ENCODE measurements at places on chromosomes 7 and 10. TPM values are rescaled to one million over a fixed set of nuclear protein-coding genes. Genes with fewer than 3 reads are reported as not detected.
A peak's percentile ranks its signal among the peaks of the same experiment; 100 is the strongest.

Gene OPN4
- polyA plus RNA-seq = 0.23 TPM

DNA sequence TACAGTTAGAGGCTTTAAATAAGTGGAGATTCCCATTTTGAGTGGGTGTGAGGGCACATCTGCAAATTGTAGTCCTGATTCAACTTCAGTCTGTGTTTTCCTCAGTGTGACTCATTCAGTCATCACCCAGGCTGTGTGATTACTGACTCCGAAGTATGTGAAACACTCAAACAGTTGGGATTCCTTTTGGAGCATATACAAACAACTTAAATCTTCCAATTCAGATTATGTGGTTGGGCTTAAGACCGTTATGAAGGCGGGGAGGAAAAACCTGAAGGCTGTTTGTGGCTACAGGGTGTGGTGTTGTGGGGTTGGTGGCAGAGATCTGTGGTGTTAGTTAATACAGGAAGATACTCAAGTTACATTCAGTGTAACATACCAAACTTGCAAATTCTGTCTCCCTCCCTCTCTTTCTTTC is 259.7 kb upstream of the FERD3L start:
- H3K27me3 ChIP-seq = no peaks in the 10 kb centered on the region
- H3K36me3 ChIP-seq = no peaks in the 10 kb centered on the region
- no peaks in the 10 kb centered on the region for H3K4me1 ChIP-seq
- H3K27ac ChIP-seq = no peak overlapping the region
- DNase-seq = no peak

- H3K27me3 ChIP-seq = no peaks in the 10 kb centered on the region
- no peak overlapping the region for H3K27ac ChIP-seq
- no peaks in the 10 kb centered on the region for H3K4me1 ChIP-seq
- no peaks in the 10 kb centered on the region for H3K36me3 ChIP-seq
- no peak for DNase-seq
These were observed 26.6 kb downstream of the CDHR3 start for GRCh38 chr7:105989686-105990085.

- H3K4me1 ChIP-seq = no peaks in the 10 kb centered on the region
- no peaks in the 10 kb centered on the region for H3K36me3 ChIP-seq
- no peaks in the 10 kb centered on the region for H3K27me3 ChIP-seq
These were observed 39.8 kb downstream of the SLC35B4 start for GRCh38 chr7:134276951-134277350.

GRCh38 chr7:143322760-143323633 is 7.1 kb downstream of the CLCN1 start:
- no peaks in the 10 kb centered on the region for H3K27me3 ChIP-seq
- peak; percentile 69 for DNase-seq
- H3K36me3 ChIP-seq = peaks cover 41% of the 10 kb centered on the region
- peak overlapping the region; percentile 67 for H3K27ac ChIP-seq

DNA sequence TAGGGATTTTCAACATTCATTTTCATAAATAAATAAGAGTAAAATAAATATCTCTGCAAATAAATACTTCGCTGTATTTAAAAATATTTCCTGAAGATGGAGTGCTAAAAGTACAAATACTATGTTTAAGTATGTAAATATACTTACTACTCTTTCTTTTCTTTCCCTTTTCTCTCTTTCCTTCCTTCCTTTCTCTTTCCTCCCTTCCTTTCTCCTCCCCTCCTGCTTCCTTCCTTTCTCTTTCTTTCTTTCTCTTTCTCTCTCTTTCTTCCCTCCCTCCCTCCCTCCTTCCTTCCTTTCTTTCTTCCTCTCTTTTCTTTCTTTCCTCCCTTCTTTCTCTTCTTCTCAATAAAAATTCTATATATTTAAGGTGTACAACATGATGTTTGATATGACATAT is 496.1 kb downstream of the CCSER2 start:
- no peaks in the 10 kb centered on the region for H3K27me3 ChIP-seq
- H3K4me3 ChIP-seq = no peak overlapping the region
- H3K4me1 ChIP-seq = no peaks in the 10 kb centered on the region
- no peaks in the 10 kb centered on the region for H3K36me3 ChIP-seq
- DNase-seq = no peak
- no peak overlapping the region for H3K27ac ChIP-seq

DNA sequence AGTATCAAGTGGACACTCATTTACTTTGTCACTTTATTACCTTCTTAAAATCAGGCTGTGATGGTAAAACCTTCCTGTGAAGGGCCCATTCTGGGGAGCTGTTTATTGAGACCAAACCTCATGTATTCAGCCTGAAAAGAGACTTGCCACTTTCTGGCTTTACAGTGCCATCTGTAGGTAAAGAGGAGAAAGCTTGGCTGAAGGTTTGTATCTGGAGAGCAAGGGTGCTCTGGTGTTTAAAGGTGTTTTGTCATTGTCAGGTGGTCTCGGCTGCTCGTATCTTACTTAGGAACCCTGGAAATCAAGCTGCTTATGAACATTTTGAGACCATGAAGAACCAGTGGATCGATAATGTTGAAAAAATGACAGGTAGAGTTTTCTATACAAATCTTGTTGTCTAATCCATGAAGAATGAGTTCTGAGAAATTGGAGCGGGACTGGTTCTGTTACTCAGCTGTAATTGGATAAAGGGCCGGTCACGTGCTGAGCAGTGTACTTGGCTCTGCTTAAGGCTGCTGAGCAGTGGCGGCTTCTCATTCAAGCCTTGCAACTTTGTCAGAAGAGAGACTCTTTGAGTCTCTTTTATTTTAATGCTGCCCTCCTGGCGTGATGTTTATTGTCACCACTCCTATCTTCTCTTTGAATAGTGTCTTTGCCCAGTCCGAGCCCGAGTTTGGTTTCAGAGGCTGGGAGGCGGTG is 46.9 kb downstream of the AP3M1 start:
- peak overlapping the region; percentile 43 for H3K27ac ChIP-seq
- no peak for DNase-seq
- no peak overlapping the region for H3K4me3 ChIP-seq
- H3K4me1 ChIP-seq = peaks cover 5% of the 10 kb centered on the region
- no peaks in the 10 kb centered on the region for H3K27me3 ChIP-seq

DNA sequence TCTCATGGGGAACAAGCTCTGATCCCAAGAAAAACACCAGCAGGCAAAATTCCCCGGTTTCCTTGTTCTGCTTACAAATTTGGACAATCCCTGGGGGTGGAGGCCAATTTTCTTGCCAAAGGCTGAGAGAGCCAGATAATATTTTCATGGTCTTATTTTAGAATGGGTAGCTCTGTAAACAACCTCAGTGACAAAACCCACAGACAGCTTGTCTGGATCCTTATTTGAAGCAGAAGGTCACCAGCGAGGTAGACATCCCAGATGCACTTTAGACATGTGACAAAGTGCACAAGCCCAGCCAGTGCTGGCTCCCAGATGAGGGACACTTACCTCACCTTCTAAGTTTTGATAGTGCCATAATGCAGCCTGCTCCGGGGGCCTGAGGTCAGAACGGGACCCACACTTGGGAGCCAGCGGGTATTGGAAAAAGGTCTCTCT is 102.6 kb upstream of the DDC start:
- DNase-seq = peak; percentile 86
- no peaks in the 10 kb centered on the region for H3K36me3 ChIP-seq
- peak overlapping the region; percentile 27 for H3K4me3 ChIP-seq

DNA sequence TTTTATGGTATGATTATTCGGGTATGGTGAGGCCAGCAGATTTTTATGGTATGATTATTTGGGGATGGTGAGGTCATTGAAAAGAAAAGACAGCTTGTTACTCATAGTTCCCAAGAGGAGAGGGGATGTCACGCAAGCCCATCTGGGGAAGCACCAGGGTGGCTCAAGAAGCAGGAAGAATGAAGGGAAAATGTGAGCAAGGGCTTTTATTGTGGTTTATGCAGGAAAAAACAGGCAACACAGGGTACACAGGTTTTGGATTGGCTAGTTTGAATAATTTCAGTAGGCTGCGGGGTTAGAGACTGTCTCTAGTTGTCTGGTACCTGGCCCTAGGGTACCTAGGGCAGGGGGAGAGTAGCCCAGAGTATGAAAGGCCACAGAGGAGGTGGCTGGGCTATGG is 26.8 kb upstream of the DGKI start:
- DNase-seq = no peak
- no peaks in the 10 kb centered on the region for H3K27me3 ChIP-seq
- peak overlapping the region; percentile 88 for H3K27ac ChIP-seq
- peaks cover 17% of the 10 kb centered on the region for H3K4me1 ChIP-seq

DNA sequence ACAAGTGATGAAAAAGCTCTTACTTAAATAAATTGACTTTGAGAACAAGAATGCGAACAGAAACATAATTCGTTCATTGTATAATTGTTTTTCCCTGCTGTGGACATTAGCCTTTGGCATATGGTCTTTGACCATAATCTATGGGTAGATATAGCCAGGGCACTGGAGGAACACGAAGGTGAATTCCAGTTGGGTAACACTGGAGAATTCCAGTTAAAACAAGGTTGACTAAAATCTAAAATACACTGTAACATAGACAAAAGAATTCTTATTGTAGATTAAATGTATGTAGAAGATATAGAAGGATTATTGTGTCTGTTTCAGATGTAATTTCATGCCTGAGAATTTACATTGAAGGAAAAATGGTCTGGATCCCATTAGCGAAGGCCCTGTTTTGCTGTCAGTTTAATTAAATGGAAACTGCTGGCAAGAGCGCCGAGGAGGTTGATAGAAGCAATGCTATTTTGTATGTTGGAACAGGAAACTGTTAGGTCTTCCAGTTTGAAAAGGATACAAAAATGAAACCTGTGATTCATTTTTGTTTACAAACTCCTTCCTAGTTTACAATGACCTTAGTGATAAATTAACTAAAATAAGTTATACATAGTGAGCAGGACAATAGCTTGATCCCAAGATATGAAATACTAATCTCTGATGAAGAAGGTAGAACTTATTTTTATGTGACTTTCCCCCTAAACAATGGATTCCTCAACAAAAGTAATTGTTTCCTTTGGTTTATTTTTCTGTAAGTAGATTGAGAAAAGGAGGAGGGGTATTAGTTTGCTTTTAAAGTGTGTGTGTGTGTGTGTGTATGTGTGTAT is 68.9 kb downstream of the ARID5B start:
- peaks cover 35% of the 10 kb centered on the region for H3K4me1 ChIP-seq
- H3K27ac ChIP-seq = peak overlapping the region; percentile 31
- no peaks in the 10 kb centered on the region for H3K27me3 ChIP-seq
- H3K4me3 ChIP-seq = peak overlapping the region; percentile 31
- DNase-seq = no peak

DNA sequence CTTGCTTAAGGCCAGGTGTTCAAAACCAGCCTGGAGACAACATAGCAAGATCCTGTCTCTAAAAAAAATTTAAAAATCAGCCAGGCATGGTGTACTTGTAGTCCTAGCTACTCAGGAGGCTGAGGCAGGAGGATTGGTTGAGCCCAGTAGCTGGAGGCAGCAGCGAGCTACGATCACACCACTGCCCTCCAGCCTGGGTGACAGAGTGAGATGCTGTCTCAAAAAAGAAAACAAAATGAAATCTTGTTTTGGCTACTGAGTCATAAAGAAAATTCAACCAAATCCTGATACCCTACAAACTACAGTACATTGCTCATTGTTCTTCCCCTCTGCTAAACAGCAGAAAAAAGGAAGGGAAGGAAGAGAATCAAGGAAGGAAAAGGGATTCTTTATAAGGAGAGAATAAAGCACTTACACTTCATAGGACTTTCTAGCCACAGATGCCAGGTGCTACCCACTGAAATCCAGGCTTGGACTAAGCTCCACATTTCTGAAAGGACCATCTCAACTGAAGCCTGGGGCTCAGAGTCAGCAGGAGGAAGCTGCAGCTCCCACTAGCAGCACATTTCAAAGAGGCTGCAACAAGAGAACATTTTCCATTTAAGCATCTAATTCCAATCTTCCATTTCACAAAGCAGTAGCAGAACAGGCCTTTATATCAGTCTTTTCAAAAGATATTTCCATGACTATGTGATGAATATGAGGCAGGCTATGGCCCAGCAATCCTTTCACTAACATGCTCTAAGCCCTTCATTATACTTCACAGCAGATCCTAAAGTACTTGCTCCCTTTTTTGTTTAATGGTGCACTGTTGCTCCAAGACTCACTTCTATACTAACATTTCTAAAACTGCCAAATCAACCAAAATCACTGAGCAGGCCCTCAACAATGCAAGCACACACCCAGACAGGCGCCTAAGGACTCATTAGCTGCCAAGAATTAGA is 13.5 kb downstream of the TNPO3 start:
- no peak overlapping the region for H3K4me3 ChIP-seq
- no peaks in the 10 kb centered on the region for H3K27me3 ChIP-seq
- peaks cover 33% of the 10 kb centered on the region for H3K36me3 ChIP-seq
- H3K27ac ChIP-seq = no peak overlapping the region

GRCh38 chr10:125562737-125563136 is 120.2 kb downstream of the TEX36 start:
- H3K36me3 ChIP-seq = no peaks in the 10 kb centered on the region
- no peak overlapping the region for H3K27ac ChIP-seq
- DNase-seq = no peak
- no peaks in the 10 kb centered on the region for H3K4me1 ChIP-seq
- H3K4me3 ChIP-seq = no peak overlapping the region
- no peaks in the 10 kb centered on the region for H3K27me3 ChIP-seq

GRCh38 chr10:93236393-93237040 is 162.8 kb downstream of the CYP26A1 start:
- no peaks in the 10 kb centered on the region for H3K4me1 ChIP-seq
- no peaks in the 10 kb centered on the region for H3K27me3 ChIP-seq
- no peak overlapping the region for H3K4me3 ChIP-seq
- H3K36me3 ChIP-seq = no peaks in the 10 kb centered on the region

DNA sequence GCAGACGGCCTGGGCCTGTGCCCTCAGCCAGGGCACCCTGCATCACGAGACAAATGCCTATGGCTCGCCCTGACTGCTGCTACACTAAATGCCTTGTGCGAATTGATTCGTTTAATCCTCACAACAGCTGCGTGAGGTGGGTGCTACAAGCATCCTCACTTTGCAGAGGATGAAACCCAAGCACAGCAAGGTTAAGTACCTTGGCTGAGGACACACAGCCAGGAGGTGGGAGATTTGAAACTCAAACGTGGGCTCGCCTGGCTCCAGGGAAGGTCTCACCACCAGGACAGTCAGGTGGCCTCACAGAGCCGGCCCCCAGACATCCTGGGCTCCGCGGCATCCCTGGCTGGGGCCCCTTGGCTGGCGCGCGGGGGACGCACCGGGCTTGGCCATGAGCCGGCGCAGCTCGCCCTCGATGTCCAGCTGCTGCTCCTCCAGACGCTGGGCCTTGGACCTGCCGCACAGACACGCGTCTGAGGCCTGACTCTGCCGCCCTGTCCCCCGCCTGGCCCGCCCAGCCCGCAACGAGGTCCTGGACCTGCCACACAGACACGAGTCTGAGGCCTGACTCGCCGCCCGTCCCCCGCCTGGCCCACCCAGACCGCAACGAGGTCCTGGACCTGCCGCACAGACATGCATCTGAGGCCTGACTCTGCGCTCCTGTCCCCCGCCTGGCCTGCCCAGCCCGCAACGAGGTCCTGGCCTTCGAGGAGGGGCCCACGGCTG is 22.0 kb downstream of the MICALL2 start:
- H3K4me1 ChIP-seq = no peaks in the 10 kb centered on the region
- no peak overlapping the region for H3K27ac ChIP-seq
- peaks cover 4% of the 10 kb centered on the region for H3K36me3 ChIP-seq
- no peak overlapping the region for H3K4me3 ChIP-seq

- H3K4me3 ChIP-seq = no peak overlapping the region
- H3K27me3 ChIP-seq = no peaks in the 10 kb centered on the region
- H3K4me1 ChIP-seq = peaks cover 4% of the 10 kb centered on the region
- H3K27ac ChIP-seq = no peak overlapping the region
These were observed 427.8 kb upstream of the ZMIZ1 start for GRCh38 chr10:78640796-78641636.

- DNase-seq = no peak
- no peaks in the 10 kb centered on the region for H3K4me1 ChIP-seq
- no peak overlapping the region for H3K4me3 ChIP-seq
These were observed 928.0 kb upstream of the POT1 start for GRCh38 chr7:125857606-125858005.

- DNase-seq = no peak
- no peak overlapping the region for H3K4me3 ChIP-seq
- no peak overlapping the region for H3K27ac ChIP-seq
- no peaks in the 10 kb centered on the region for H3K36me3 ChIP-seq
- H3K4me1 ChIP-seq = no peaks in the 10 kb centered on the region
These were observed 102.6 kb upstream of the HABP2 start for GRCh38 chr10:113450046-113450804.

Data from psoas muscle (tissue), 8 donors.